Activated CD4-positive, alpha-beta T cell treated with anti-CD3 and anti-CD28 coated beads for 36 hours (primary cell): ENCODE measurements at places on chromosomes 11 and 22.
A peak's percentile ranks its signal among the peaks of the same experiment; 100 is the strongest.

- H3K27me3 ChIP-seq: no peaks in the 10 kb centered on the region
- H3K36me3 ChIP-seq: no peaks in the 10 kb centered on the region
- no peak overlapping the region for H3K4me3 ChIP-seq
- H3K27ac ChIP-seq: no peak overlapping the region
Measured at GRCh38 chr22:31247726-31248125, 35.6 kb downstream of the LIMK2 start.

GRCh38 chr11:5618807-5619206, 6.0 kb upstream of the TRIM34 start:
- no peaks in the 10 kb centered on the region for H3K27me3 ChIP-seq
- H3K4me3 ChIP-seq: no peak overlapping the region
- no peak overlapping the region for H3K27ac ChIP-seq

DNA sequence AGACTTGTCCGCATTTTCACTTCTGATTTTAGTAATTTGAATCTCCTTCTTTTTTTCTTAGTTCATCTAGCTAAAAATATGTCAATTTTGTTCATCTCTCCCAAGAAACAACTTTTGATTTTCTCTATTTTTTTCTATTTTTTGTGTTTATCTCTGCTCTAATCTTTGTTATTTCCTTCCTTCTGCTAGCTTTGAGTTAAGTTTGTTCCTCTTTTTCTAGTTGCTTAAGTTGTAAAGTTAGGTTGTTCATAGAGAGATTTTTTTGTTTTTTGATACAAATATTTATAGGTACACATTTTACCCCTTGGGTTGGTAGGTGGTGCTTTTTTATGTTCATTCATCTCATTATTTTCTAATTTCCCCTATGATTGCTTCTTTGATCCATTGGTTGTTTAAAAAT, 22.1 kb upstream of the XKR3 start:
- no peaks in the 10 kb centered on the region for H3K36me3 ChIP-seq
- no peak overlapping the region for H3K27ac ChIP-seq

GRCh38 chr22:40183029-40183581, 5.4 kb downstream of the TNRC6B start:
- peak overlapping the region; percentile 61 for H3K4me3 ChIP-seq
- peak; percentile 30 for DNase-seq
- H3K27ac ChIP-seq: peak overlapping the region; percentile 89
- no peaks in the 10 kb centered on the region for H3K27me3 ChIP-seq

DNA sequence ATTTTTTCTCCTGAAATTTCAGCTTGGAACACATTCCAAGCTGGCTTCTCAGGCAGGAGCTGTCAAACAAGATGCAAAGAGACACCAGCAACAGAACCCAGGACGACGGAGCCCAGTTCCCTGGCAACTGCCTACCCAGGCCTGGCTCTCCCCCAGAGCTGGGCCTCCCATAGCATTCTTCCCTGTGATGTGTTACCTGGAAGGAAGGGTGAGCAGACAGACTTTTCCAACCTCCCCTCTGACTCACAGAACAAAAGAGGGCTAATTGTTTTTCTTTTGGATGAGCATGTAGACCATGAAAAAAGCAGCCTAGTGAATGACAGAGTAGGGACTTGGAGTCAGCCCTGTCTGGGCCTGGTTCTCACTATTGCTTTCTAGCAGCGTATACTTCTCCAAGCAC, 55.3 kb upstream of the BMAL1 start:
- no peaks in the 10 kb centered on the region for H3K27me3 ChIP-seq
- no peaks in the 10 kb centered on the region for H3K36me3 ChIP-seq
- no peak overlapping the region for H3K27ac ChIP-seq
- no peak overlapping the region for H3K4me3 ChIP-seq
- DNase-seq: no peak

- H3K4me3 ChIP-seq: peak overlapping the region; percentile 46
- no peaks in the 10 kb centered on the region for H3K27me3 ChIP-seq
Measured at GRCh38 chr11:68549789-68550484, 89.4 kb downstream of the PPP6R3 start.

- no peaks in the 10 kb centered on the region for H3K27me3 ChIP-seq
- no peaks in the 10 kb centered on the region for H3K4me1 ChIP-seq
- DNase-seq: no peak
- no peaks in the 10 kb centered on the region for H3K36me3 ChIP-seq
- no peak overlapping the region for H3K4me3 ChIP-seq
Measured at GRCh38 chr22:47210686-47211085, 448.2 kb downstream of the TBC1D22A start.

GRCh38 chr11:660681-661444, 23.8 kb downstream of the DRD4 start:
- H3K27me3 ChIP-seq: no peaks in the 10 kb centered on the region
- H3K4me3 ChIP-seq: no peak overlapping the region
- peaks cover 11% of the 10 kb centered on the region for H3K36me3 ChIP-seq
- no peak for DNase-seq

DNA sequence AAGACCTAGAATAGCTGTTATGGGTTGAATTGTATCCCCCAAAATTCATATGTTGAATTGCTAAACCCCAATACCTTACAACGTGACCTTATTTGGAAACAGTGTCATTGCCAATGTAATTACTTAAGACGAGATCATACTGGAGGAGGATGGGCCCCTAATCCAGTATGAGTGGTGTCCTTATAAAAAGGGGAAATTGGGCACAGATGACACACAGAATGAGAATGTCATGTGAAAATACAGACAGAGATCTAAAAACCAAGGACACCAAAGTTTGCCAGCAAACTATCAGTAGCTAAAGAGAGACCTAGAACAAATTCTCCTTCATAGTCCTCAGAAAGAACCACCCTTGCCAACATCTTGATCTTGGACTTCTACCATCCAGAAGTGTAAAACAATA, 127.7 kb downstream of the ATXN10 start:
- peaks cover 51% of the 10 kb centered on the region for H3K36me3 ChIP-seq
- no peak overlapping the region for H3K27ac ChIP-seq
- H3K27me3 ChIP-seq: no peaks in the 10 kb centered on the region
- H3K4me1 ChIP-seq: no peaks in the 10 kb centered on the region
- no peak for DNase-seq
- H3K4me3 ChIP-seq: no peak overlapping the region

DNA sequence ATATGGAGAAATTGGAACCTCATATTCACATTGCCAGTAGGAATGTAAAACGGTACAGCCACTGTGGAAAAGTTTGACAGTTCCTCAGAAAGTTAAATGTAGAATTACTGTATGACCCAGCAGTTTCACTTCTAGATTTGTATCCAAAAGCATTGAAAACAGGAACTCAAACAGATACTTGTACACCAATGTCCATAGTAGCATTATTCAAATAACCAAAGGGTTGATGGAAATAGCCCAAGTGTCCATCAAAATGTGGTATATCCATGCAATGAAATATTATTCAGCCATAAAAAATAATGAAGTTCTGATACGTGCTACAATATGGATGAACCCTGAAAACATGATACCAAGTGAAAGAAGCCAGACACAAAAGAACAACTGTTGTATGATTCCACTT, 17.8 kb downstream of the PRRG4 start:
- no peak for DNase-seq
- H3K27me3 ChIP-seq: peaks cover 6% of the 10 kb centered on the region
- no peaks in the 10 kb centered on the region for H3K36me3 ChIP-seq
- no peak overlapping the region for H3K4me3 ChIP-seq
- no peak overlapping the region for H3K27ac ChIP-seq

GRCh38 chr11:36817336-36817965, 219.4 kb upstream of the RAG2 start:
- no peak overlapping the region for H3K27ac ChIP-seq
- DNase-seq: no peak
- no peak overlapping the region for H3K4me3 ChIP-seq
- peaks cover 10% of the 10 kb centered on the region for H3K27me3 ChIP-seq
- H3K4me1 ChIP-seq: no peaks in the 10 kb centered on the region

GRCh38 chr11:7563281-7563680, 49.5 kb downstream of the PPFIBP2 start:
- no peak for DNase-seq
- H3K4me1 ChIP-seq: no peaks in the 10 kb centered on the region
- H3K4me3 ChIP-seq: no peak overlapping the region
- H3K27ac ChIP-seq: no peak overlapping the region
- peaks cover 25% of the 10 kb centered on the region for H3K36me3 ChIP-seq
- H3K27me3 ChIP-seq: no peaks in the 10 kb centered on the region

DNA sequence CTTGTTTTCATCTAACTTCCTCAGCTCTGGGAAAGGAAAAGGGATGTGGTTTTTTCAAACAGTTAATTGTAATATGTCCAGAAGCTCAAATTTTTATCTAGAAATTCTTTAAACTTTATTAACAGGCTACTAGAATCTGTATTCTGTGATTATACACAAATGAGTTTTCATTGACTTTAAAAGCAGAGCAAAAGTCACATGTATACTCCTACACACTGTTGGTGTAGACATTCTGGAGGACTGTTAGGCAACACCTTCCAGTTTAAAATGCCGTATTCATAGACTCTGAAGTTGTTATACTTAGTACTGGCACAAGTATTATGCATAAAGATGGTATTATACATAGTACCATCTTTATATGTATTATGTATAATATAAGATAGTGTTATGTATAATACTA, 64.9 kb downstream of the SPECC1L start:
- peaks cover 6% of the 10 kb centered on the region for H3K4me1 ChIP-seq
- H3K4me3 ChIP-seq: no peak overlapping the region
- no peaks in the 10 kb centered on the region for H3K27me3 ChIP-seq

- H3K27me3 ChIP-seq: no peaks in the 10 kb centered on the region
- DNase-seq: no peak
- H3K27ac ChIP-seq: no peak overlapping the region
- H3K4me3 ChIP-seq: no peak overlapping the region
- H3K4me1 ChIP-seq: no peaks in the 10 kb centered on the region
Measured at GRCh38 chr11:70501933-70502540, 103.7 kb downstream of the CTTN start.

DNA sequence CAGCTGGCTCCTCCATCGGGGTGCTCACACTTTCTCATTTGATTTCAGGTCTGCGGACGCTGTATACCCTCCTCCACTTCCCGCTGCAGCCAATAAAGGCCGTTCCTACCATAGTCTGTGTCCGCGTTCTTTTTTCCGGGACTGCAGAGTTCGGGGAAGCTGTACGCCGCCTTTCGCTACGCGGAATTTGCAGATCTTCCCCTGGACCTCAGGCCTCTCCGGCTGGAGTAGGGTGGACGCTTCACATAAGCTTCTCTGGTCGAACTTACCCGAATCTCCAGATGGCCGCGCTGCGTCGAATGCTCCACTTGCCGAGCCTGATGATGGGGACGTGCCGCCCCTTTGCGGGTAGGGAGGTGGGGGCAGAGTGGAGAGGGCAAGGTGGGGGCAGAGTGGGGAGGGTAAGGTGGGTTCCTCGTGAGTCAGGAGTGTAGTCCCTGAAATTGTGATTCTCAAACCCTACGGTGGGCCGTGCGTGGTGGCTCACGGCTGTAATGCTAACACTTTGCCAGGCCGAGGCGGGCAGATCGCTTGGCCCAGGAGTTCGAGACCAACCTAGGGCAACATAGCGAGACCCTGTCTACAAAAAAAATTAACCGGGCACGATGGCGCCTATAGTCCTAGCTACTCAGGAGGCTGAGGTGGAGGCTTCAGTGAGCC, 617 bp downstream of the CSKMT start:
- H3K4me1 ChIP-seq: peaks cover 42% of the 10 kb centered on the region
- H3K4me3 ChIP-seq: peak overlapping the region; percentile 93
- peak; percentile 71 for DNase-seq

DNA sequence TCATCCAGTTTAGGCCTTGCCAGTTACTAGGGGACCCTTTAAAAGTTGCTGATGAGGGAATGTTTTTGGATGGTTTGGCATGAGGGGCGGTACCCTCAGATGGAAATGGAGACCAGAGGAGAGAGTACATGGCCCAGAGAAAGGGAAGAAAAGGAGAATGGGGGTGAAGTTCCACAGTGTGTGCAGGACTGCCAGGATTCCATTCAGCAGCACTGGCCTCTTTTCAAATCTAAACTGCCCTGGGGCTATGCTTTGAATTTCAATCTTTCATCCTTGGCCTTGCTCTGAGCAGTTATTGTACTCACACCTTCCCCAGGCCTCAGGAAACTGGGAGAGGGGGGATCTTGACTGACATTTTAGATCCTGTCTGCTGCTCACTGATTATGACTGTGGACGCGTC, 3.0 kb downstream of the SLC3A2 start:
- H3K27ac ChIP-seq: peak overlapping the region; percentile 100
- DNase-seq: no peak
- H3K4me3 ChIP-seq: peak overlapping the region; percentile 99
- H3K36me3 ChIP-seq: peaks cover 89% of the 10 kb centered on the region

DNA sequence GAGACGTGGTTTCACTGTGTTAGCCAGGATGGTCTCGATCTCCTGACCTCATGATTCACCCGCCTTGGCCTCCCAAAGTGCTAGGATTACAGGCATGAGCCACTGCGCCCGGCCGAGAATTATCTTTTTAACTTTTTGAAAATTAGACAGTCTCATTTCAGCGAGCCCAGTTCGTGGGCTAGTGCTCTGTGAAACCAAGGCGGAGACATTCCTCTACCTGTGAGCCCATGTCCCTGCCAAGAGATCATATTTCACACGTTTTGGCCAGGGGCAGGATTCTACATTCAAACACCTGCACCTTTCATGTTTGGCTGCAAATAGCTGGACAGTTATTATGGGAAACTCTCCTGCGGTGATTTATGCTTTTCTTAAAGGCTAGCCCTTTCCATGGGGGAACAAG, 60.3 kb downstream of the IRAG1 start:
- H3K36me3 ChIP-seq: no peaks in the 10 kb centered on the region
- H3K4me1 ChIP-seq: peaks cover 8% of the 10 kb centered on the region
- no peak overlapping the region for H3K27ac ChIP-seq
- no peak for DNase-seq

- H3K4me1 ChIP-seq: peaks cover 43% of the 10 kb centered on the region
- peak; percentile 59 for DNase-seq
- H3K27me3 ChIP-seq: no peaks in the 10 kb centered on the region
- H3K27ac ChIP-seq: peak overlapping the region; percentile 70
- peaks cover 60% of the 10 kb centered on the region for H3K36me3 ChIP-seq
Measured at GRCh38 chr11:128772814-128773213, 78.9 kb downstream of the FLI1 start.

DNA sequence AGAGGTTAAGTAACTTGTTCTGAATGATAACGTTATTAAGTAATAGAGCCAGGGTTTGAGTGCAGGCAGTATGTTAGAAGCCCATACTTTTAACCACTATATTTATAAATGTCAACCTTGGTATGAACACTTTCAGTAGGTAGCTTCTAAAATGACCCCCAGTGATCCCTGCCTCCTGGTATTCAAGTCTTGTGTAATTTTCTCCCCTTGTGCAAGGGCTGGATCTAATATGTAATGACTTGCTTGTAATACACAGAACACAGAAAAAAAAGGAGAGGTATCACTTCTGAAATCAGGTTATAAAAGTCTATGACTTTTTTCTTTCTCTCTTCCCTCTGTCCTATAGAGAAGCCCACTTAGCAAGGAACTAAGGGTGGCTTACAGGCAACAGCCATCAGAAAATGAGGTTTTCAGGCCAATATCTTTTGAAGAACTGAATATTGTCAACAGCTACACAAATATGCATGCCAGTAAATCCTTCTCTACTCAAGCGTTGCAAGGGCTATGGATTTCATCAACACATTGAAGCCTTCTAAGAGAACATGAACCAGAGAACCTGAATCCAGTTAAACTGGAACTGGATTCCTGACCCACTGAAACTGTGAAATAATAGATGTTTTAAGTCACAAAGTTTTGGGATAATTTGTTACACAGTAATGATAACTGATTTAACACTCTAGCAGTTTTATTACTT, 712.3 kb downstream of the METTL15 start:
- DNase-seq: no peak
- H3K4me3 ChIP-seq: no peak overlapping the region
- no peaks in the 10 kb centered on the region for H3K36me3 ChIP-seq
- H3K4me1 ChIP-seq: no peaks in the 10 kb centered on the region

GRCh38 chr22:24402460-24403192, 24.8 kb upstream of the ADORA2A start:
- peaks cover 62% of the 10 kb centered on the region for H3K4me1 ChIP-seq
- peaks cover 16% of the 10 kb centered on the region for H3K36me3 ChIP-seq
- no peaks in the 10 kb centered on the region for H3K27me3 ChIP-seq
- DNase-seq: peak; percentile 24
- H3K27ac ChIP-seq: peak overlapping the region; percentile 25
